ENCODE measurements at places on chromosomes 5 and 9. TPM values are rescaled to one million over a fixed set of nuclear protein-coding genes. Genes with fewer than 3 reads are reported as not detected.

PCDHB16 gene
- total RNA-seq = not detected

LTC4S gene
- 0.75 TPM for total RNA-seq

GFI1B gene
- 73.4 TPM for total RNA-seq

SYK gene
- 29.4 TPM for total RNA-seq

SLC6A7 gene
- total RNA-seq = not detected

KLF9 gene
- total RNA-seq = 11.9 TPM

PKD2L2 gene
- not detected for total RNA-seq

CCL21 gene
- not detected for total RNA-seq

ROR2 gene
- 33.6 TPM for total RNA-seq

PCDHGA5 gene
- 0.18 TPM for total RNA-seq

PLEKHG4B gene
- 0.04 TPM for total RNA-seq

SLC22A4 gene
- 9.6 TPM for total RNA-seq

SMIM32 gene
- total RNA-seq = not detected

BTNL3 gene
- total RNA-seq = not detected

FAXDC2 gene
- total RNA-seq = 13.1 TPM

GPR150 gene
- total RNA-seq = not detected

SLC36A3 gene
- total RNA-seq = not detected

KIF27 gene
- 0.98 TPM for total RNA-seq

TIMD4 gene
- total RNA-seq = not detected

PCDHB9 gene
- not detected for total RNA-seq

PCDHGA9 gene
- total RNA-seq = 0.18 TPM

GNAQ gene
- 23.7 TPM for total RNA-seq

FRMD3 gene
- 0.51 TPM for total RNA-seq

RNF183 gene
- total RNA-seq = not detected

C9 gene
- 0.51 TPM for total RNA-seq

CKMT2 gene
- not detected for total RNA-seq

ITK gene
- 0.81 TPM for total RNA-seq

ACOT12 gene
- not detected for total RNA-seq

PARP8 gene
- 0.31 TPM for total RNA-seq

CACFD1 gene
- total RNA-seq = 1.4 TPM

AK1 gene
- total RNA-seq = 67.6 TPM

NOXA1 gene
- total RNA-seq = 0.63 TPM

SAXO1 gene
- total RNA-seq = not detected

LMBRD2 gene
- total RNA-seq = 10.1 TPM

PRLR gene
- total RNA-seq = 0.02 TPM

CDC25C gene
- 19.6 TPM for total RNA-seq

CDH6 gene
- total RNA-seq = not detected

SV2C gene
- total RNA-seq = not detected

TMEM174 gene
- total RNA-seq = not detected

RAPGEF6 gene
- total RNA-seq = 17.7 TPM

PCDHGA7 gene
- not detected for total RNA-seq

LEAP2 gene
- 2.0 TPM for total RNA-seq

FOXD4L6 gene
- total RNA-seq = not detected

AHRR gene
- total RNA-seq = 1.6 TPM

DDX41 gene
- 164 TPM for total RNA-seq

TMEM252 gene
- total RNA-seq = not detected

G3BP1 gene
- total RNA-seq = 264 TPM

SLC6A3 gene
- not detected for total RNA-seq

CDKN2B-AS1 gene
- total RNA-seq = not detected

OMD gene
- not detected for total RNA-seq

ADAMTS13 gene
- total RNA-seq = not detected

PCDHB11 gene
- total RNA-seq = not detected

PAM gene
- 1.9 TPM for total RNA-seq

Data from K562 (cell line).